ENCODE measurements at places on chromosomes 3 and 15.

GRCh38 chr3:69900331-69900730 lies 99.2 kb upstream of the SAMMSON start:
- DNase-seq: no peak

DNA sequence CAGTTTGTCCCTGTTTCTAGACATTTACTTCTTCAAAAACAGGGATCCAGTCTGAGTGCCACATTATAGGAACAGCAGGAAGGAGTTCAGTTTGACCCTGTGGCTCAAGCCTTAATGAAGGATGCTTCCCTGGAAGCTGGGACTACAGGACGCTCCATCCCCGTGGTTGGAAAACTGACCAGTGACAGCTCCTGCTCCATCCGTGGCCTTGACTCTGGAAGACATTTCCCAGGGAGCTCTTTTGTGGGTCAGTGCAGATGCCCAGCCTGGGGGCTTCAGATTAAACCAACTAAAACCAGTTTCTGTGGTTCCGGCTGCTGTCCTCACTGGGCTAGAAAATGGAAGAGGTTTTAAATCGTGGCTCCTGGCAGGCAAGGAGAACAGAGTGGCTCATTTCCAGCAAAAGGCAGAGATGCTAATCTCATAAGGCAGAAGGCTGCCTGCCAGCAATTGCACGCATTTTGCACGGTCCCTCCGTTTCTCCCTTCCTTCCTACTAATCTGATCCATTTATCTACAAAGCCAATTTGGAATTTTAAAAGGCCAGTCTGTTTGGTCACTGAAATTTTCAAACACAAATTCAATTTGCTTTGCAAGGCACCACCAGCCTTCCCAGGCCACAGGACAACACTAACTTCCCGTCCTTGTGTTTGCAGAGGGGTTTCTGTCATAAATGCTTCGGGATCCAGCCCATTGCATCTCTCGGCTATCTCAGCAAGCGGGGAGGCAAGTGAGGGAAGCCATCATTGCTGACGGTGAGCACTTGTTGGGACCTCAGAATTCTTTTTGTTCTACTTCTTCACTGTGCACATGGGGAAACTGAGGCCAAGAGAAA lies 6.2 kb upstream of the SSUH2 start:
- no peak for DNase-seq

GRCh38 chr3:49740427-49740826 lies 16.7 kb upstream of the GMPPB start:
- no peak for DNase-seq

DNA sequence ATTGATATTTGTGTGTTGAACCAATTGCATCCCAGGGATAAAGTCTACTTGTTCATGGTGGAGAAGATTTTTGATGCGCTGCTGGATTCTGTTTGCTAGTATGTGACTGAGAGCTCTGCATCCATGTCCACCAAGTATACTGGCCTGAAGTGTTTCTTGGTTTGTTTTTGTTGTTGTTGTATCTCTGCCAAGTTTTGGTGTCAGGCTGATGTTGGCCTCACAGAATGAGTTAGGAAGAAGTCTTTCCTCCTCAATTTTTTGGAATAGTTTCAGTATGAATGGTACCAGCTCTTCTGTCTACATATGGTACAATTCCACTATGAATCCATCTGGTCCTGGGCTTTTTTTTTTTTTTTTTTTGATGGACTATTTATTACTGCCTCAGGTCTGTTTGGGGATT lies 50.9 kb upstream of the OSTN start:
- no peak for DNase-seq

GRCh38 chr3:109154979-109155378 lies 18.5 kb downstream of the C3orf85 start:
- DNase-seq: no peak

Data from stimulated activated CD8-positive, alpha-beta memory T cell treated with anti-CD3 and anti-CD28 coated beads, Interleukin-4, amount 100 ng/mL, for 4 hours (primary cell).